Right renal cortex interstitium (tissue), 3 donors: ENCODE measurements at places on chromosomes 4 and X. TPM values are rescaled to one million over a fixed set of nuclear protein-coding genes. Genes with fewer than 3 reads are reported as not detected.

FAM9C gene
- polyA plus RNA-seq = 0.15 TPM

LRAT gene
- 0.50 TPM for polyA plus RNA-seq

CHRDL1 gene
- polyA plus RNA-seq = 11.3 TPM

GPR34 gene
- polyA plus RNA-seq = 6.2 TPM

MAGEA2B gene
- not detected for polyA plus RNA-seq

GRCh38 chr4:74114234-74114633 lies 15.2 kb upstream of the CXCL2 start:
- DNase-seq = no peak
